ENCODE measurements at places on chromosomes 4 and X.

DNA sequence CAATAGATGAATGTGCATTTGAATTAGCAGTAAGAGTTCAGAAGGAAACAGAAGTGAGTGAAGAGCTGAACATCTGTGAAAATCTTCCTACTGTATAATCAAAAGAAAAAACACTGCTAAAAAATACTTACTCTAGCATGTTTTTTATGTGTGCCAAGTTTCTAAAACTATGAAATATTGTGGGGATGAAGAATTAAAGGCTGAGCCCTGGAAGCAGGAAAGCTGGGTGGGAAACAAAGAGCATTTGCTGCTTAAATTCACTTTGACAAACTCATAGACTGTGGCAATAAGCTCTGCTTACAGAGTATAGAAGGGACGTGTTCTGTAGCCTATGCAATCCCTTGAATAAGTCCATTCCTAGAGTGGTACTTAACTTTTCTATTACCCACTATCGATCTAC lies 261.7 kb downstream of the ANKRD50 start:
- DNase-seq = no peak

- no peak for DNase-seq
These were observed 52.2 kb downstream of the ABCG2 start for GRCh38 chr4:88106205-88106604.

DNA sequence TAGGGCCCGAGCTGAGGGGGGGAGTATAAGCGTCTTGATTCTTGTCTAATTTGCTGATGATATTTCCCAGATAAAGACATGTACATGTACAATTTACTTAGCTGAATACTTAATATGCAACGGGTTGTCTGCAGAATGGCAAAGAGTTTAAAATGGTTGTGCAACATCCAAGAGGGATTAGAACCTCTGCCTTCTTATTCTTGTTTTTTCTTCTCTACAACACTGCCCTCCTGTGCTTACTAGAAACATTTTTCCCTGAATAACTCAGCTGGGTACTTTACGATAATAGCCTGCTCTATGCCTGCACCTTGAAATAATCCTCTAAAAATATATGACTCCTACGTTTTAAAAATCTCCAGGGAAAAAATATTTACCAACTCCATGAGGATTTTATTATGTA lies 41.8 kb downstream of the INTS12 start:
- DNase-seq = no peak

- DNase-seq = no peak
These were observed 420.4 kb upstream of the AGA start for GRCh38 chr4:177862541-177863176.

DNA sequence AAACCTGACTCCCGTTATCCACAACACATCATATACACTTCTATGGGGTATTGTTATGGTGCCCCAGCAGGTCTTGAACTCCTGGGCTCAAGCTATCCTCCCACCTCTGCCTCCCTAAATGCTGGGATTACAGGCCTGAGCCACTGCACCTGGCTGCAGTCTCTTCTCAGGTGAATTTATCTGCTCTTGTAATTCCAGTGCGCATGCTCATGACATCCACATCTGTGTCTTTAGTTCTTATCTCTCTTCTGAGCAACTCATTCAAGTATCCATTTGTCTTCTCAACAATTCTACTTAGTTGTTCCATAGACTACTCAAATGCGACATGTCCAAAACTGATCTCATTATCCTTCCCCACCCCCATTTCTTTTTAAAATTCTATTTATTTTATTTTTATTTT lies 20.5 kb upstream of the MID2 start:
- no peak for DNase-seq

DNA sequence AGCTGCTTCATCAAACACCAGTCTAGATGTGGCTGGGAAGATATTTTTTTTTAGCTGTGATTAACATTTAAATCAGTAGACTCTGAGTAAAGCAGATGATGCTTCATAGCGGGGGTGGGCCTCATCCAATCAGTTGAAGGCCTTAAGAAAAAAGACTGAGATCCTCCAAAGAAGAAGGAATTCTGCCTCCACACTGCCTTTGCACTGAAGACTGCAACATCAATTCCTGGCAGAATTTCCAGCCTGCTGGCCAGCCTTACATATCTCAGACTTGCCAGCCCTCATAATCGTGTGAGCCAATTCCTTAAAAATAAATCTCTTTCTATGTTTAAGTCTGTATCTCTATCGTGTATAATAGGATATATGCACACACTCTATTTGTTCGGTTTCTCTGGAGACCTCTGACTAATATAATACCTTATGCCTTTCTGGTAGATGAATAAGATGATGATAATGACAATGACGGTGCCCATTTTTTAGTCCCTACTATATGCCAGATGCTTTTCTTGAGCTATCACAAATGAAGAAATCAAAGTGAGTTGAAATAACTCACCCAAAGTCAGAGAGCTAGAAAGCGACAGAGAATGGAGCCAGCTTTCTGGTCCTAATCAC lies 66.1 kb upstream of the SOD3 start:
- no peak for DNase-seq

GRCh38 chr4:2634014-2634413 lies 97.6 kb downstream of the FAM193A start:
- DNase-seq = no peak

DNA sequence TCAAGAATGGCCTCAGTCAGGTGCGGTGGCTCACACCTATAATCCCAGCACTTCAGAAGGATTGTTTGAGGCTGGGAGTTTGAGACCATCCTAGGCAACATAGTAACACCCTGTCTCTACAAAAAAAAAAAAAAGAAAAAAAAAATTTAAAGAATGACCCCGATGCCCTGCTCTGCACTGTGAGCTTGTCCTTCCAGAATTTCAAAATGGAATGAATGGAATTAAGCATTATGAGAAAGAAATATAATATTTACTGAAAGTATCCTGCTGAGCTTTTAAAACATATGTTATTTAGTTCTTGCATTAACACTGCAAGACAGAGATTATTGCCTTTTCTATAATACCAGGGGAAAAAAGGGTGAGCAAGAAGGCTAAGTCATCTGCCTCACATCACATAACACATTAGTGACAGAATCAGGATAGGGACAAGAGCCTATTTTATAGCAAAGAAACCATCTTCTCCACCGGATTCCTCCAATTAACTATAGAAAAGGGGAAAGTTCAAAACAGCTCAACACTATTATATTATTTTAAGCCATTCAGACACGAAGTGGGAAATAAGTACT lies 41.9 kb upstream of the GAB1 start:
- no peak for DNase-seq

- DNase-seq = no peak
These were observed 46.4 kb downstream of the ASMT start for GRCh38 chrX:1661048-1661921.

- DNase-seq = no peak
These were observed 139.9 kb upstream of the SLC4A4 start for GRCh38 chr4:71198958-71199357.

- DNase-seq = no peak
These were observed 4.2 kb upstream of the SLC9A6 start for GRCh38 chrX:135981010-135981409.

- no peak for DNase-seq
These were observed 676.7 kb upstream of the TENM3 start for GRCh38 chr4:181566490-181566889.

Data from SW 1271 (cell line).